ENCODE measurements at places on chromosomes 2 and 18.

- DNase-seq: no peak
These were observed 5.9 kb downstream of the MSL3B start for GRCh38 chr2:233862261-233862768.

DNA sequence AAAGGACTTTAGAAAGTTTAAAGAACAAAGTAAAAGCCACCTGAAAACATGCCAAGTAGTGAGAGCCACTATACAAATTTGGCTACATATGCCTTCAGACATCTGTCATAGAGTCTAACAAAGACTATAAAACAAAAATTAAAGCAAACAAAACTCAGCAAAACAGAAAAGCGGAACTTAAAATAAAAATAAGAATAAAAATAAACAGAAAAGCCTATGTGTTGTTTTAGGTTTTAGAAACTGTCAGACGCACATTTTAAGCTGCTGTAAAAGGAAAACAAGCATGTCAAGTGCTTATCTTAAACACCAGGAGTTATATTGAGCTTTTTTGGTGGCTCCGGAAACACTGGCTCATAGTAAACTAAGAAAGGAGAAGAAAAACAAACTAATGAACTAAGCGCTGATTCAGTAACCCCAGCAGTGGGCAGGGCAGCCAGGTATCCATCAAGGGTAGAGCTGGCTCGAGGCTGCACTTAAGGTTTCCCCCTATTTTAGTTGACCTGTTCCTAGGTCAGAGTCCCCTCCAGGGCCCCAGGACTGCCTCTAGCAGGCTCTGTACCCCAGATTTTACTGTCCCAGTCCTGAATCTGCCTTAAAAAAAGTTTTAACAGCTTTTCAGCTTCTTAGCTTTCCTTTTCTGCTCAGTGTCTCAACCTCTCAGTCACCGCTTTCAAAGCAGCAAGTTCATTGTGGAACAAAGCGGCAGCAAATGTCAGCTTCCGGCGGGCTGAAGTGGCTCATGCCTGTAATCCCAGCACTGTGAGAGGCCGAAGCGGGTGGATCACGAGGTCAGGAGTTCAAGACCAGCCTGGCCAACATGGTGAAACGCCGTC lies 15.4 kb upstream of the RMC1 start:
- no peak for DNase-seq

DNA sequence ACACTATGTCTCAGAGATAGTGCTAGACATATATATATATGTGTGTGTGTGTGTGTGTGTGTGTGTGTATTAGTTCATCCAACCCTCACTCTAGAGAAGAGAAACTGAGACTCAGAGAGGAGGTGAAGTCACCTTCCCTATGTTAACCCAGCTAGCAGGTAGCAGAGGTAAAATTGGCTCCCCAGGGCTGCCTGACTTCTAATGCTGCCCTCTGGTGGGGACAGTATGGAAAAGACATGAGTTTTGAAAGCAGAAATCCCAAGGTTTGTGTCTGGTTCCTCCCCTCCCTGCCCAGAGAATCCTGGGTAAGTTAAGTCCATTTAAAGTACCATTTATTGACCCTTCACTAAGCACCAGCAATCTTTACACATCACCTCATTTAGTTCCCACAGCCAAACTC lies 137.7 kb downstream of the THNSL2 start:
- DNase-seq: peak; percentile 7

DNA sequence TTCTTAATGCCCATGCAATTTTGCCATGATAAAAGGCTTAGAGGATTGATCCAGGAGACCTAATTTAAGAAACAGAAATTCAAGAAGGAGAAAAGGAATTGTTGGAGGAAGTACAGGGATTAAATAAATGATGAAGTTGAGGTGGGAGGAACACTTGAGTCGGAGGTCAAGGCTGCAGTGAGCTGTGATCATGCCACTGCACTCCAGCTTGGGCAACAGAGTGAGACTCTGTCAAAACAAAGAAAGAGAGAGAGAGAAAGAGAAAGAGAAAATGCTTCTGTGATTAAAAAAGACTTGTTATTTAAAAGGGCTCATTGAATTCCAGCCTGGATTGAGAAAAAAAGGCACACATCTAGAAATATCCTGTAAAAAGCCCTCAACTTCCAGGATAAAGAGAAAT lies 123.2 kb downstream of the B3GNT2 start:
- DNase-seq: no peak

DNA sequence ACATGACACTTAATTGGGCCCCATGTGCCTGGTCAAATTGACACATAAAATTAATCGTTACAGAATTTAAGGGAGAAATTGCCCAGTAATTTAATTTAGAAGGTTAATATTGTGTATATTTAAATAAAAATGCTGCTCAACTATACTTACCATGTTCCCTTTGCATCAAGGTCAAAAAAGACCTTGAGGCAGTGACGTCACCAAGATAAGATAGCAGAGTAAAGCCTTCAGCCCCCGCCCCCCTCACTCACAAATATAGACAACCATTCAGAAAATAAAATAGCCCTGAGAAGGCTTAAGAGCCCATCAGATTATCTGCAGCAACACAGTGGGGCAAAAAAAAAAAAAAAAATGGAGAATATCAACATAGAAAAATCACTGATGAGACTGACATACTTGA lies 785.7 kb downstream of the CCDC85A start:
- DNase-seq: no peak

DNA sequence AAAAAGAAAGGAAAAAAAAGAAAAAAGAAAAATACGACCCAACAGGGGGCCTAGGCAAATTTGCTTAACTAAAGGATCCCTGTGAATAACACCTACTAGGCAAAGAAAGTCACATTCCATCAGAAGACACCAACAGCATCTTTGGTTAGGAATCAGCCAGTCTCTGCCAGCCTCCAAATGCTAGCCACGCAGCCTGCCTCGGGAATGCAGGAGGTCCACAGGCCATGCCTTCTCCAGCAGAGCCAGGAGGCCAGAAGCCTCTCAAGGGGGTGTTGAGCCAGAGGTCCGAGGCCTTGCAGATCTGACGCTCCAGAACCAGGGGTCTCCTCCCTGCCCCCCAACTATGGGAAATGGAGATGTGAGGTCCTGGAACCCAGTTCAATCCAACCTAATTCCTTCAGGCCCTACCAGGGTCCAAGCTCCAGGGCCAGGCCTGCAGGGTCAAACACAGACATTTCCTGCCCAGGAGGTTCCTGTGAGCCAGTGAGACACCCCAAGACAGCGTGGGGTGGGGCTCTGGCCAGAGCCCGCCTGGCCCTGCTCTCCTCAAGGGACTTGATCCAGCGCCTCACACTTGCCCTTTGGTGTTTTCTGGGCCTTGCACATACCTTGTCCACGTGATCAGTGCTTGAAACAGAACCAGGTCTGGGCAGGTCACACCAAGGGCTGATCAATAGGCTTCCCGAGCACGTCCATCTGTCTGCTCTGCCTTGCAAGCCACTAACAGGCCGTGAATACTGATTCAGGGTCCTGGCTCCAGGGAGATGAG lies 289.6 kb upstream of the ID2 start:
- no peak for DNase-seq

- no peak for DNase-seq
These were observed 8.4 kb downstream of the FHL2 start for GRCh38 chr2:105390454-105390853.
